Mucosa of descending colon (tissue), 3 donors: ENCODE measurements at places on chromosomes 7 and 10. TPM values are rescaled to one million over a fixed set of nuclear protein-coding genes. Genes with fewer than 3 reads are reported as not detected.
A peak's percentile ranks its signal among the peaks of the same experiment; 100 is the strongest.

DNA sequence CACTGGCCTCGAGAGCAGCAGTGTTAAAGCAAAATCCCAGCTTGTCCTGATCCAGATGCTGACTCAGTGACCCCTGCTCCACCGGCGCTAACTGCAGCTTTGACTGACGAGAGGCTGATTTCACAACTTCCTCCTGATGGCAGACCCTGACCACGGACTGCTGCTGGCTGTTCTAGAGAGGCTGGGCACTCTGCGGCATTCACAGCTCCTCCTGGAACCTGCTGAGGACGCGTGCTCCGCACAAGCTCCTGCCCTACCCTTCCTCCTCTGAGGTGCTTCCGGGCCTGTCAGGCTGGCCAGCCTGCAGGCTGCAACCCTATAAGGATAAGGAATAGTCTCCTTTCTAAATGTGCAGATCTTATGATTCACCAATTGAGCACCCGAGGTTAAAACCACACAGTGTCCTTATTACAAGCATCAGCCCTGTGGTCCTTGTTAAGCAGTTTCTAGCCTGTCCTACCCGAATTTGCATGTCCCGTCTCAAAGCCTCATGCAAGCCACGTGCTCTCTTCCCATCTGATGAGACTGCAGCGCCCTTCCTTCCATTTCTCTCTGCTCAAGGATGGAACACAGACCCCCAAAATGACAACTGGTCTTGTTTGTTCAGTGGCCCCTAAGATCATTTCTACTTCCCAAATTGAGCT lies 35.5 kb upstream of the NCAPG2 start:
- DNase-seq, result no peak

GRCh38 chr7:25815711-25816110 lies 336.3 kb upstream of the NFE2L3 start:
- DNase-seq, result no peak

DNA sequence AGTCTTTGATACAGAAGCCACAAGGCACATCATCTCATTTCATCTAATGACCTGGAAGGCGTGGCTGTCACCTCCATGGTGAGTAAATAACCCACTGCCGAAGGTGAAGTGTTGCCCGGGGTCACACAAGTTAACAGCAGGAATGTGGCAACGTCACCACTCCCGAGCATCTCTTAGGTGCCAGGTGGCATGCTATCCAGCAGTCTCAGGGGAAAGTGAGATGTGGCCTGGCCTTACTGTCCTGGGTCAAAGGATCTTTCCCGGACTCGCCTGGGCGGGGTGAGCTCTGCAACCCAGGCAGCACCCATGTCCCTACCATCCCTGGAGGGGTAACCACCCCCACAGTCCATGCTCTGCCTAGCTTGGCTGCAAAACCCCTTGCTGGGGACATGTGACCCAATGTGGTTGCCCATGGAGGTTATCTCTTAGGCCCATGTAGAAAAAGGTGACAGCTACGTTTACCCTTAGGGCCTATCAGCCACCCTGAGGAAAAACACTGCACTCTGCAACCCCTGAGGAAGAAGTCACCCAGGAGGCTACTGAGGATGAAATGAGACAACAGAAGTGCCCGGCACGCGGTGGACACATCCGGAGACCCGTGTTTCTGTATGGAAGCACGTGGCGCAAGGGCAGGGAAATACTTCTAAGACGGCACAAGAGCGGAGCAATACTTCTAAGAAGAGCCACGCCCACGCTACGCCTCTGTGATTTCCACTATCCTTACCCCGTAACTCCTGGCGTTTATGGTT lies 52.0 kb downstream of the BAIAP2L1 start:
- no peak for DNase-seq

GRCh38 chr10:86284355-86285105 lies 82.1 kb downstream of the GRID1 start:
- DNase-seq, result no peak

DNA sequence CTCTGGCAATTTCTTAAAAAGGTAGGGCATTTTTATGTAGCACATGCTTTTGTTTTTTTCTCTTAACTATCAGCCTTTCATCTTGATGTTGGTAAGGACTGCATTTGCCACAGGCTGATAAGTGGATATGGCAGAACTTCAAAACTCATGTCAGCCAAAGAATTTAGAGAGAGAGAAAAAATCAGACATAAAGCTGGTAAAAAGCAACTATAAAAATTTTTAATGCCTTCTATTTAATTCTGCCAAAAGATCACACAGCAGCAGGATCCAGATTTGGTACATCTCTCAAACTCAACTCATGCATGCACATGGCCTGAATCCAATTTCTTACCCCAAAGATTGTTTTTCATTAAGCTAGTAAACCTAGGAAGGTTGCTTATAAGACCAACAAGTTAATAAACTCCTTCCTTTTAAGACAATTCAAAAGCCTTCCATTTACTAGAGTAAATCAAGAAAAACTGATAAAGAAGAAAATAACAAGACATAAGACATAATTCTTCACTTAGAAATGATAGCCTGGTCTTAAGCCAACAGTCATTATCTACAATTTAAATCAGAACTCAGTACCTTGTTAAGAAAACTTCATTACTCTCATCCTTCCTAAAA lies 69.3 kb downstream of the GLI3 start:
- no peak for DNase-seq

- no peak for DNase-seq
These were observed 39.0 kb upstream of the SLIT1 start for GRCh38 chr10:97224483-97225435.

GRCh38 chr7:5139998-5140397 lies 50.0 kb upstream of the WIPI2 start:
- peak; percentile 54 for DNase-seq

- no peak for DNase-seq
These were observed 16.9 kb downstream of the BET1 start for GRCh38 chr7:93987297-93987696.

GRCh38 chr10:94803307-94803706 lies 40.8 kb downstream of the CYP2C19 start:
- DNase-seq, result no peak

GRCh38 chr10:7397049-7398035 lies 13.5 kb downstream of the SFMBT2 start:
- DNase-seq, result no peak

DNA sequence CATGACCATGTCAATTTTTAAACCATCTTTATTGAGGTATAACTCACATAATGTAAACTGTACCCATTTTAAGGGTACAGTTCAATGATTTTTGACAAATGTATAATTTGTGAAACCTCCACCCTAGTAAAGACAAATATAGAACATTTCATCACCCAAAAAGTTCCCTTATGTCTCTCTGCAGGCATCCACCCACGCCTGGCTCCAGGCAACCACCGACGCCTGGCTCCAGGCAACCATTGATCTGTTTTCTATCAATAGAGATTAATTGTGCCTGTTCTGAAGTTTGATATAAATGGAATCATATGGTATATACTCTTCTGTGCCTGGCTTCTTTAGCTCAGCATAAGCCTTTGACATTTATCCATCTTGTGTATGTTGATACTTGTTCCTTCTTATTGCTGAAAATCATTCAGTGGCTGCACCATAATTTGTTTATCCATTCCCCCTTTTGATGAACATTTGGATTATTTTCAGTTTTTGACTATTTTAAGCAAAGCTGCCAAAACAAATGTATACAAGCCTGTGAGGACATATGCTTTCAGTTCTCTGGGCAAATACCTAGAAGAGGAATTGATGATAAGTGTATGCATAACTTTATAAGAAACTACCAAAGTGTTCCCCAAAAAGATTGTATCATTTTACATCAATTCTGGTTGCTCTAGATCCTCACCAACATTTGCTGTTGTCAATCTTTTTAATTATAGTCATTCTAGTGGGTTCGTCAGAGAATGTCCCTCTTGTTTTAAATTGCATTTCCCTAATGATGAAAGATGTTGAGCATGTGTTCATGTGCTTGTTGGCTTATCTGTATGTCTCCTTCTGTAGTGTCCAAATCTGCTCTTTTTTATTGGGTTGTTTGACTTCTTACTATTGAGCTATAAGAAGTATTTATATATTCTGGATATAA lies 55.7 kb upstream of the HECTD2 start:
- DNase-seq, result no peak

- DNase-seq, result peak; percentile 74
These were observed 642 bp upstream of the COL13A1 start for GRCh38 chr10:69801094-69801433.

GRCh38 chr10:19488592-19489280 lies 327.5 kb upstream of the PLXDC2 start:
- DNase-seq, result no peak

GRCh38 chr7:20170633-20171032 lies 46.6 kb downstream of the MACC1 start:
- DNase-seq, result no peak

DNA sequence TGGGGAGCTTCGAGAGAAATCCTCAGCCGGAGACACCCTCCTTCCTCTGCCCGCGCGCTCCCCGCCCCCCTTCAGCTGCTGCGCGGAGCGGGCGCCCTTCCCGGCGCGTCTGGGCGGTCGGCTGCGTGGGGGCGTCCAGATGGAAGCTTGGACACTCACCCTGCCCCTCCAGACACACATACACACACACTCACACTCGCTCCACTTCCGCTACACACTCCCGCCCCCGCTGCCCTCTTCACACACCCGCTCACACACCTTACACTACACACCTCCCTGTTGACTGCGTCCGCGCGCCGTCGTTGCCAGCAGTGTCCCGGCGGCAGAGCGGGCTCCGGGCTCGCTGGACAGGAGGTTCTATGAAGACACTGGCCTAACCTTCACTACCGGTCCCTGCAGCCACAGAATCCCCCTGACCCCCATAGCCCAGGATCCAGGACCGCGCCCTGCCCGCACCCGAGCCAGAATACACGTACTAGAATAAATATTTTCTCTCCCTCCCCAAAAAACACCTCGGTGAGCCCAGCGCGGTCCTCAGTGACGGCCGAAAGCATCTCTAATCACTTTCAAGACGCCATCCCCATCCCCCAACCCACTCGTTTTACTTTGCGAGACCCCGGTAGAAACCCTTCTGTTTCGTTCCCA lies 1.1 kb upstream of the EGR2 start:
- peak; percentile 83 for DNase-seq

The PPIF gene
- total RNA-seq, result 88.5 TPM

The SEMA4G gene
- 176 TPM for total RNA-seq

The SPAM1 gene
- total RNA-seq, result not detected

The NAT16 gene
- total RNA-seq, result not detected

The GRIFIN gene
- total RNA-seq, result not detected
